HS-27A (cell line): ENCODE measurements at places on chromosomes 1 and 21.

- DNase-seq = no peak
Measured at GRCh38 chr1:160494620-160495019, 28.4 kb downstream of the SLAMF6 start.

GRCh38 chr1:91791691-91792488 is 94.1 kb downstream of the TGFBR3 start:
- DNase-seq = no peak

- DNase-seq = no peak
Measured at GRCh38 chr1:233261695-233262094, 33.8 kb downstream of the PCNX2 start.

GRCh38 chr21:31845151-31845729 is 27.6 kb upstream of the HUNK start:
- no peak for DNase-seq

GRCh38 chr1:5828308-5828935 is 163.8 kb downstream of the NPHP4 start:
- no peak for DNase-seq

GRCh38 chr1:17423781-17424245 is 15.7 kb downstream of the RCC2 start:
- no peak for DNase-seq

- no peak for DNase-seq
Measured at GRCh38 chr1:172778456-172779455, 119.9 kb downstream of the FASLG start.

DNA sequence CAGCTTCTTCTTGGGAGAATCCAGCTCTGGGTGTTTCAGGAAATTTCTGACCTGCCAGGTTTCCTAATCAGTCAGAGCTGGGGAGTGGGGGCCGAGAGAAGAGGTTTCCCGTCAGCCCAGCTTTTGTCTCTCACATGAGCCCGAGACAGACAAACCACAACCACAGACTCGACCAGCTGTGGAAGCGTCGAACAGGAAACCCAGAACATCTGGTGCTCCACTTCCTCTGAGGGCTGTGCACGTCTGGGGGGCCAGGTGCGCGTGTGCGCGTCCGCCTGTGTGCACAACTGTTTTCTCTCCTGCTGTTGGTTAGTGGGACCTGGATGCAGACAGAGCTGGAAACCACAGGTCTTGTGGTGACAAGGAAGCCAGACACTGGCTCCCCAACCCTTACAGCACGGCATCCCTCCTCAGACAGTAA is 113.0 kb upstream of the SLC25A33 start:
- DNase-seq = no peak

DNA sequence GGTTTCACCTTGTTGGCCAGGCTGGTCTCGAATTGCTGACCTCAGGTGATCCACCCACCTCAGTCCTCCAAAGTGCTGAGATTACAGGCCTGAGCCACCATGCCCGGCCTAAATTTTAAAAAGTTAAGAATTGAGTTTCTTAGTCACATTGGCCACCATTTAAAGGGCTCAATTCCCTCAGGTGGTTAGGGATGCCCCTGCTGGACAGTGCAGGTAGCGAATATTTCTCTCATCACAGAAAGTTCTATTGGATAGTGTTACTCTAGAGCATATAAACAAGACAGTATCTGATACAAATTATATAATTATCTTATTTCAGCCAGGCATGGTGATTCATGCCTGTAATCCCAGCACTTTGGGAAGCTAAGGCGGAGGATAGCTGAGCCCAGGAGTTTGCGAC is 320.2 kb downstream of the ZP4 start:
- DNase-seq = no peak

DNA sequence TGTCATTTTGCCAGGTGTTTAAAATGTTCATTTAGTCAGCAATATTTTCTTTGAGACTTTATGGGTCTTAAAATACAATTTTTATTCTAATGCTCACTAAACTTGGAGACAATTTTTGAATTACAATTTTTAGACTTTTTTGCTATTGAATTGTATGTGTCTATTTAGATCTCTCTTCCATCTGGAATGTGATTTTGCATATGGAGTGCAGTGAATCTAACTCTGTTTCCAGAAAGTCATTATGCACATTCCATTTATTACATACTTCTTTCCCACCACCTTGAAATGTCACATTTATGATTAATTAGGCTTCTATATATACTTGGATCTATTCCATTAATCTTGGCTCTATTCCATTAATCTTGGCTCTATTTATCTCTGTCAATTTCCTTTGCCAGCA is 5.6 kb upstream of the TSPEAR start:
- no peak for DNase-seq

- no peak for DNase-seq
Measured at GRCh38 chr1:84691122-84691783, 992 bp upstream of the SSX2IP start.

DNA sequence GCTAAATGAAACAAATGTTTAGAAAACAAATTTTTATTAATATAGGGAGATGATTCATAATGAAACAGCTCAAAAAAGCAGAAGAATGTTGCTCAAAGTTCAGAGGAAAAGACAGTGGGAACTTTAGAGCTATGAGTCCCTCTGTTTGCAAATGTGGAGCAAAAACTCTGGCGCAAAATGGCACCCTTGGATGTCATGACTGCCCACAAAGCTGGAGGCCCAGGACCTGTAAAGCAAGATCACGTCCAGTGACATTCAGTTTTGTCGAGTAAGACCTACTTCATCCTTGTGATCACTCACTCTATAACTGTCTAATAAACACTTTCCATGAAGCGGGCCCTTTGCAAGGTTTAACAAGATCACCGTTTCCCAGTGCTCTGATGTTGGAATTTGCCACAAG is 9.1 kb upstream of the EXO1 start:
- no peak for DNase-seq

DNA sequence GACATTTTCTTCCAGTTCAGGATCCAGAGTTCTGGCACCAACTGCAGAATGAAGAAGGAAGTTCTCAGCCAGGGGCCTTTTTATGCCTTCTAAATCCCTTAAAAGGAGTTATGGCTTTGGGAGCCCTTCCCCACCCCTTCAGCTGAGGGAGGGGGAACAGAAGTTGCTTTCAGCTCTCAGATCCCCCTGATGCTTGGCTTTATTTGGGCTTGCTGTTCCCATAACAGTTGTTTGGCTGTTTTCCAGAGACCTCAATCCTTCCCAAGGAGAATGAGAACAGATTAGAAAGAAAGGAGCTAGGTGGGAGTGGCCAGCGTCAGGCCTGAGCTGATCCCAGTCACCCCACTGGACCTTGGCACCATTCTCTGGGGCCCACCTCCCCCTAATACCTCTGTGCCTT is at the start of gene RPE65:
TSS of gene RPE65 (minus strand) at position 54 of the 400 bp plus-strand sequence. CDS start at position 5, 49 bp downstream.
- DNase-seq = no peak

DNA sequence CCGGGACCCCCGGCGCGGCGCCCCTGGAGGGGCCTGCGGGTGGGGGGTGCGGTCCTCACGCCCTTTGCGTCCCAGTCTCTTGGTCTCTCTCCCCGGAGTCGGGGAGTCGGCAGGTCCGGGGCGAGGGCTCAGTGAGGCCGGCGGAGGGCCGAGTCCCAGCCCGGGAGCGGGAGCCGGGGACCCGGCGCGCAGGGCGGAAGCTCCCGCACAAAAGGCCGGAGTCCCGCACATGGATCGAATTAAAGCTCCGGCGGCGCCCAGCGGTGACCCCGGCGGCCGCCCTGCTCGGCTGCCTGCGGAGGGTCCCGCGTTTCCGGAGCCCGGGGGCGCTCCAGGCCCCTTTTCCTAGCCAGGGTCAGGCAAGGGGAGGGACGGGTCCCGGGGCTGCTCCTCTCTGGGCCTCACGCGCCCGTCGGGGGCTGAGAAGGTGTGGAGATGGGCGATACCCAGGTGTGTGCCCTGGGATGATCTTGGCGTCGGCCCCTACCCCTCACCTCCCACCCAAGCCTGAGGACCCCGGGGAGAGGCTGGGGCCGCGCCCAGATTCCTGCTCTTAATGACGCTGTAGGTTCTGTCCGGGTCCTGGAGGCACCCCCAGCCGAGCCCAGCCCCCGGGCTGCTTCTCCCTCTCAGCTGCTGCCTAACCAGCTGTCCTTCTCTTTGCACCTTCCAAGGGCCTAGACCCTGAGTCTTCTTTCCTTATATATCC is 512 bp downstream of the FBLIM1 start:
- DNase-seq = no peak

DNA sequence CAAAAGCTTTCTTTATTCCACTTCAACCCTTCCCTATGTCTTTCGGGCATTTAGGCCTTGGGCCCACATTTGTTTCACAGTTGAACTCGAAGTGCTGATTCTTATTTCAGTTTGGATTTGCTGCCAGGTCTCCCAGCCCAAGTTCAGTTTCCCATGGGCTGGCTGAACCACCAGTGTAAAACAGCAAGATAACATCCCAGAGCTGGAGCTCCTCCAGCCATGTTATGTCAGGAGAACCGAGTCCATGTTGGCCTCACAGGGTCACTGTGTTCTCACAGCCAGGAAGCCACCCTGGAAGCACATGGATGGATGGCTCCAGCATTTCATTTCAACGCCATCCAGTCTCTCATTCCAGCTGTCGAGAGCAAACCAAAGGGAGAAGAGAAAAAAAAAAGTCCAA is 45.2 kb upstream of the RXRG start:
- DNase-seq = no peak

- no peak for DNase-seq
Measured at GRCh38 chr1:162230517-162230916, 146.1 kb downstream of the SPATA46 start.

GRCh38 chr1:110880708-110881374 is 7.9 kb downstream of the CD53 start:
- no peak for DNase-seq

GRCh38 chr1:19885821-19886220 is 3.6 kb downstream of the OTUD3 start:
- DNase-seq = no peak

GRCh38 chr1:103447471-103447870 is 78.0 kb upstream of the RNPC3 start:
- no peak for DNase-seq

DNA sequence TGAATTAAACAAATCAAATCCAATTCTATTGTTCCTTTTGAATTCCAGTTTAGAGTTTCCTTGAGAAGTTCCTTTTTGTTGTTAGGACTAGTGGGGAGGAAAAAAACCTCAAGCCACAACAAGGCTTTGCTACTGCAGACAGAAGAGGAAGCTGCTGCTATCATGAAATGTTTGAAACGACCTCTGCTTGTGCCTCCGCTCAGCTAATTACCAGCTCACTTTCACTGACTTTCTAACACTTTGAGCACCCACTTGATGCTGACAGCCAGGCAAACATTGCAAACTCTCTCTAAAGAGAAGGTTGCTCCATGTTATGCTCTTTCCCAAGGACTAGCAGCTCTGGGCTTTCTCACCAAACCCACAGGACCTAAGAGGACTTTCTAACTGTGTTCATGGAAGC is 203.9 kb upstream of the PROX1 start:
- DNase-seq = no peak

DNA sequence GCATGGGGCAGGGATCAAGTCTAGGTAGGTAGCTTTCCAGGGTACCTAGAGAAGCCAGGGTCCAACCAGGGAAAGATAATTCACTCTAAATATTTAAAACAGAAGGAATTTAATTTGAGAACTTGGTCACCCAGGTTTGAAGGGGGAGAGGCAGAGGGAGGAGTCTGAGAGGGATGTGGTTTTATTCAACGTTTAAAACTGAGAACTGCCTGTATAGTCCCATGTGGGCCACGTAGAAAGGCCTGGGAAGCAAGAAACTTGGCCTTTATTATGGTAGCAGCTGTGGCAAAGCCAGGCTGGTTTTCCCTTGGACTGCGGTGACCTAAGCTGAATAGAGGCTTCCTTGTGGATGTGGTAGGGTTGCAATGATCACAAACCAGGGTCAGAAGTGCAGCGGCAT is 42.0 kb upstream of the DUSP10 start:
- no peak for DNase-seq

GRCh38 chr1:81351864-81352263 is 448.9 kb upstream of the ADGRL2 start:
- DNase-seq = no peak

DNA sequence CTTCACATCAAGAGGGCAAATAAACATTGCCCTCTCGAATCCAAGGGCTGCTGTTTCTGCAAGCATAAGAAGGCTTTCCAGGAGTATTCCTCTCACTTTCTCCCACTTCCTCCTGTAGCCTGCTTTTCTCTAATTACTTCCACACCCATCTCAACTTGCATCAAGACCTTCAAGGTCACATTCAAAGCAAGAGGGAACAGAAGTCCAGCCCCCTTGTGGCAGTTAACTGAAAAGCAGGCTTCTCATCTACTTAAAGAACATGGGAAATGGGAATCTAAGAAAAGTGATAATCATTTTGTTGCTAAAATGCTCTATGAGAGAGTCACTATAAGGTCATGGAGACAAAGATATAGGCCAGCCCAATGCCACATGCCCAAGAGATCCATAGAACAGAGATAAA is 874.4 kb downstream of the KCNT2 start:
- DNase-seq = no peak

- DNase-seq = no peak
Measured at GRCh38 chr1:158099185-158099584, 81.5 kb upstream of the CD1D start.

DNA sequence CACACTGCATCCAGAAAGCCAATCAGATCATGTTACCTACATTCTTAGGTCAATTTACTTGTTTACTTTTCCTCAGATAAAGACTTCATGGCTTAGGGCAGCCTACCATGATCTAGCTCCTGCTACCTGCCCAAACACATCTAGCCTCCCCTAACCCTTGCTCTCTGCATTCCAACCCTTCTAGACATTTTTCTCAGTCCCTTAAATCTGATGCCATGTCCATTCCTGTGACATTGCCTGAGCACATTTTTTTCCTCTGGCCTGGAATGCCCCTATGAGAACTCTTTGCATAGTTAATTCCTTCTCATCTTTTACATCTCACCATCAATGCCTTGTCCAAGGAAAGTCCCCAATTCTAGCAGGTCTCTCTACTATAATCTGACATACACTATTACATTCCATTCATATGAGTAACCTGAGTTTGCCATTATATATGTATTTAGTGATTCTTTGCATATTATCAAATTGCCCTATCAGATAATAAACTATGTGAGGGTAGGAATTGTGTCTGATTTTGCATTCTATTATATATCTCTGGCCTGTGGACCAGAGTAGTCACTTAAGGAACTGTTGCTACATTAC is 166.9 kb downstream of the COL11A1 start:
- DNase-seq = peak; percentile 29

GRCh38 chr1:40344597-40344996 is 27.5 kb upstream of the COL9A2 start:
- no peak for DNase-seq

- no peak for DNase-seq
Measured at GRCh38 chr1:46220808-46221207, 17.7 kb downstream of the LURAP1 start.

- DNase-seq = no peak
Measured at GRCh38 chr1:177067752-177068410, 96.6 kb downstream of the ASTN1 start.

DNA sequence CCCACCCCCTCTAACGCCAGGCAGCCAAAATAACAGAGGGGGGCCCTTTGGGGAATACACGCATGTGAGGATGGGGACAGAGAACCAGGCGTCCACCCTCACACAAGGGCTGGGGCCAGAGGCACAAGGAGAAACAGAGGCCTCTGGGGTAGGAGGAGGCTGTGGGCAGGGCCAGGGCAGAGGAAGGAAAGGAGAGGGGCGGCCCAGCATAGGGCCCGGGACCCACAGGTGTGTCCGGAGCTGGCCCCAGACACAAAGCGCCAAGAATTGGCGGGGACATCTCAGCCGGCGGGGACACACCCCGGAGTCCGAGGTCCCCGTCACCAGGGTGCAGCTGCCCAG is 6.7 kb downstream of the PLEKHG5 start:
- DNase-seq = no peak
